ENCODE measurements at places on chromosomes 2 and 18. TPM values are rescaled to one million over a fixed set of nuclear protein-coding genes. Genes with fewer than 3 reads are reported as not detected.

PRKAG3 gene
- not detected for total RNA-seq

SERPINB3 gene
- not detected for total RNA-seq

CUL3 gene
- total RNA-seq: 114 TPM

DOCK10 gene
- total RNA-seq: 22.7 TPM

DYNAP gene
- total RNA-seq: not detected

SIX3 gene
- total RNA-seq: not detected

AOX1 gene
- 8.4 TPM for total RNA-seq

ZSWIM2 gene
- not detected for total RNA-seq

ALPP gene
- total RNA-seq: 0.84 TPM

TMEM163 gene
- 0.43 TPM for total RNA-seq

CCDC148 gene
- 0.65 TPM for total RNA-seq

FSIP2 gene
- total RNA-seq: not detected

TNP1 gene
- not detected for total RNA-seq

ANKRD29 gene
- total RNA-seq: 3.8 TPM

OTOS gene
- total RNA-seq: not detected

NEU2 gene
- not detected for total RNA-seq

PGAP1 gene
- 6.5 TPM for total RNA-seq

KIF5C gene
- total RNA-seq: 14.6 TPM

B3GNT7 gene
- not detected for total RNA-seq

FOXI3 gene
- total RNA-seq: not detected

ZNF385B gene
- 0.22 TPM for total RNA-seq

ST3GAL5 gene
- total RNA-seq: 18.7 TPM

CD226 gene
- total RNA-seq: 0.17 TPM

ATP8B1 gene
- total RNA-seq: 38.8 TPM

LIPG gene
- total RNA-seq: 3.7 TPM

DSC2 gene
- total RNA-seq: not detected

SERPINB5 gene
- not detected for total RNA-seq

WIPF1 gene
- 8.1 TPM for total RNA-seq

KYNU gene
- 1.4 TPM for total RNA-seq

CERKL gene
- total RNA-seq: 0.71 TPM

PID1 gene
- 6.9 TPM for total RNA-seq

TRIM54 gene
- 0.96 TPM for total RNA-seq

ITPRIPL1 gene
- not detected for total RNA-seq

MYO1B gene
- 4.1 TPM for total RNA-seq

VIL1 gene
- total RNA-seq: not detected

GULP1 gene
- total RNA-seq: 234 TPM

SCN2A gene
- 0.17 TPM for total RNA-seq

SULT1C2 gene
- 0.29 TPM for total RNA-seq

BOLL gene
- not detected for total RNA-seq

REG1B gene
- not detected for total RNA-seq

GPR55 gene
- total RNA-seq: not detected

C1GALT1C1L gene
- total RNA-seq: 2.1 TPM

KCNG3 gene
- total RNA-seq: 2.5 TPM

GPR75 gene
- total RNA-seq: 1.3 TPM

ALPG gene
- total RNA-seq: 0.12 TPM

EMILIN1 gene
- total RNA-seq: 0.10 TPM

NXPH2 gene
- 34.5 TPM for total RNA-seq

LRATD1 gene
- not detected for total RNA-seq
